ENCODE measurements at places on chromosomes 13 and 19.

DNA sequence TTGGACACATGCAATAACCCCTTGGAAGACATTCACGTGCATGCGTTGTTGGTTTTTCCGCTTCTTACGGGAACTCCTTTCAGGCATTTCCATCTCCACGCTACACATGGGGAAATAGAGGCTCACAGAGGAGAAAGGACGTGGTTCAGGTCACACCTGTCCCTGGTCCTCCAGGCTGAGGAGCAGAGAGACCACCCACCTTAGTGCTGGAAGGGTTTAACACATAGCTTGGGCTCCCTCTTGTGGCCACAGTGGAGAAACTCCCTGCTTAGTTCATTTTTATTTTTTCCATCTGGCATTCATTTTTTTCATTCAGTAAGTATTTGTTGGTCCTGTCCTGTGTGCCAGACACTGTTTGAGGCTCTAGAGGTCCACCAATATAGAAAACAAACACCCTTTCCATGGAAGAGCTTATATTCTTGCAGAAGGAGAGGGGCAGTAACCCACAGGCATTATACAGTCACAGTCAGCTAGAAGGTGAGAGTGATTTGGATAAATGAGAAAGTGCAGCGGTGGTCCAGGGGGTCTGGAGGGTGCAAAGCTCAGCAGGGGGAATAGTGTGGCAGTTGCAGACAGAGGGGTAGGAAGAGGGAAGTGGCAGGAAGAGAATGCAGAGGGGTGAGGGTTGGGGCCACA is 24.2 kb upstream of the TTYH1 start:
- DNase-seq, result no peak

DNA sequence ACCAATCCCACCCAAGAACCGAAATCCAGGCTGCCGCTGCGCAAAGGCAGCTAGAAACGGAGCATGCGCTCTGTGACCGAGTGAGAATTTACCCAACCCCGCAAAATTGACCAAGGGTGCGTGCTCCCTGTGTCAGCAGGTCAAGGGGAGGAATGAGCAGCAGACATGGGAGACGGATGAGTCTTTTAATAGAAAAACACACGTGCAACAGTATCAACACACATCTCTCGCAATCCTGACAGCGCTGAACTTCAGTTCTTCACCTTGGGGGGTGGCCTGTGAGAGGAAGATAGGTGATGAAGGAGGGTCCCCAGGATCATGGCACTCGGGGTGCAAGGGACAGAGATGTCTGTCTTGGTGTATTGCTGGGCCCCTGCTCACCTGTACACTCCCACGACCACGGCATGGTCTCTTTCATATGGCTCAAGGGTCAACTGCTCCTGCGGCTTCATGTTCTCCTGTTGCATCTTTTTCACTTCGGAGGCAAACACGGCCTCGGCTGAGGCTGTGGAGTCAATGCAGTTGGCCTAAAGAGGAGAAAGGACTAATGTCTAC is 402 bp upstream of the DYRK1B start:
- DNase-seq, result no peak

- no peak for DNase-seq
Observed at GRCh38 chr13:66673401-66673800, 556.7 kb downstream of the PCDH9 start.

DNA sequence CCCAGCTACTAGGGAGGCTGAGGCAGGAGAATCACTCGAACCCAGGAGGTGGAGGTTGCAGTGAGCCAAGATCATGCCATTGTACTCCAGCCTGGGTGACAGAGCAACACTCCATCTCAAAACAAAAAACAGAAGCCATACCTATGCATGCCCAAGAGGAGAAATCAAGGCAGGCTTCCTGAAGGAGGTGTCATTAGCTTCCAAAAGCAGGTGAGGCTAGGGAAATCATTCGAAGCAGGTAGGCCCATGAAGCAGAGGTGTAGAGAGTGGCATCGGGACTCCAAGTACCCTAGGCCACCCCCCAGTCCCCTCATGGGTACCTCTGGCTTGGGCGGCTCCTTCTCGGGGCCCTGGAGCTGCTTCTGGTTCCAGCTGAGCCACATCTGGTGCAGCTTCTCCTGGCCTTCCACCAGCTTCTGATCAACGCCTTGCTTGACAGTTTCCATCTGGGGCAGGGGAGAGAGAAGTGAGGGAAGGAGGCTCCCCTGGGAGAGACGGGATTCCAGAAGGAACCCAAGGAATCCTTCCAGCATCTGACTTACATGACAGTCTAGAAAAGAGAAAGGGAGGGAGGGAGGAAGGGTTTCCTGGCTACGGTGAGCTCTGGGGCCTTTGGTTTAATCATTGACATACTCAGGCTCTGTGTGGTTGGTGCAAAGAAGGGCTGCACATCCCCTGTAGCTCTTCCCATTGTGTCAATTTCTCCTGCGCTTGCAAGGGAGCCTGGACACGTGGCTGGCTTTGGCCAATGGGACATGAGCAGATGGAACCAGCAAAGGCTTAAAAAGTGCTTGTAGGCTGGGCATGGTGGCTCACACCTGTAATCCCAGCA is 13.1 kb upstream of the TICAM1 start:
- DNase-seq, result peak; percentile 58

DNA sequence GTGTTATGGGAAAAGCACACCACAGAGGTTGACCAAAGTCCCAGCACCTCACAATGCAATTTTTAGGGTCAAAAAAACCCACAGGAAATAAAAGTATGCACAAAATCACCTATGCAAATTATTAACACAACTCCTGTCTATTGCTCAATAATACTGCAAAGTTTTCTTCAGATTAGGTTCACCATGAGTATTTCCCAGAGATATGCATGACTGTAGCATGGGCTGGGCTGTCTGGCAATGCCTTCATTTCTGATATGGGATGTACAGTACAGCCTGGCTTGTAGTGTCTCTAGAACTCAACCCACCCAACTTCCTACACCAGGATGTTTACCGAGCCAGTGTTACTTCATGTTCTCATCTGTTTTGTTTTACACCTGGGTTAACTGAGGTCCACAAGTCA is 698.7 kb upstream of the ARGLU1 start:
- no peak for DNase-seq

- DNase-seq, result no peak
Observed at GRCh38 chr13:45353895-45354294, 12.9 kb upstream of the TPT1 start.

- no peak for DNase-seq
Observed at GRCh38 chr13:83845106-83845505, 37.2 kb downstream of the SLITRK1 start.

GRCh38 chr19:15317392-15318071 is 14.8 kb downstream of the BRD4 start:
- DNase-seq, result no peak

DNA sequence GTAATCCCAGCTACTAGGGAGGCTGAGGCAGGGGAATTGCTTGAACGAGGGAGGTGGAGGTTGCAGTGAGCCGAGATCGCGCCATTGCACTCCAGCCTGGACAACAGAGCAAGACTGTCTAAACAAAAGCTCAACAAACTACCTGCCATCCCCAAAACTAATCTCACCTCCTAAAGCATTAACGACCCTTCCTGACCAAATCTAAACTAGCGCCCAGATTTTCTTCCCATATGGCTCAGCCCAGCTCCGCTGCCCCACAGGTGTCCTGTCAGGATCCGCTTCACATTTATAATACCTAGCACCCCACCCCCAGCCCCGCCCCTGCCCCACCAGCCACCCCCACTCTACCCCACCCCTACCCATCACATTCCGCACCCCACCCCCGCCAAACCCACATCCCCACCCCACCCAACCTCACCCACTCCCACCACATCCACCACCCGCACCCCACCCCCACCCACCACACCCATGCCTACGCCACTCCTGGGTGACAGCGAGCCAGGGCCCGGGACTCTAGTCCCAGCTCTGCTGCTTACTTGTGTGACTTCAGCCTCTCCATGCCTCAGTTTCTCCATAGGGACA is 599 bp downstream of the C19orf12 start:
- DNase-seq, result no peak

Measured in uterus (tissue), 4 donors.